Small intestine (tissue), 16 donors: ENCODE measurements at places on chromosomes 4 and X.

DNA sequence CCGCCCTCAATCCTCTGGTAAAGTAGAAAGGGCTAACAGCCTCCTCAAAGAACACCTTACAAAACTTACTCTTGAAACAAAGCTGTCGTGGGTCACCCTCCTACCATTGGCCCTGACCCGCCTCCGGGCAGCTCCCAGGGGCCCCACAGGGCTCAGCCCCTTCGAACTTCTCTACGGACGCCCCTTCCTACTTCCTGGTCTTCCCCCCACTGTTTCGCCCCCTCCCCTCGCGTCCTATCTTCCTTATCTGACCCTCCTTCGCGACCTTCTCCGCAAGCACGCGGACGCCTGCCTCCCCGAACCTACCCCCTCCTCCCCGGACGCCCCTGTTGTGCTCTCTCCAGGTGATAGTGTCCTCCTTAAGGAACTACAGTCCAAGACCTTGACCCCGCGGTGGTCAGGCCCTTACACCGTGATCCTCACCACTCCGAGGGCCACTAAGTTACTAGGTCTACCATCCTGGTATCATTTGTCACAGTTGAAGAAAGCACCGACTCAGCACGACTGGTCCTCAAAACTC lies 963.1 kb downstream of the RPA4 start:
- DNase-seq = no peak

DNA sequence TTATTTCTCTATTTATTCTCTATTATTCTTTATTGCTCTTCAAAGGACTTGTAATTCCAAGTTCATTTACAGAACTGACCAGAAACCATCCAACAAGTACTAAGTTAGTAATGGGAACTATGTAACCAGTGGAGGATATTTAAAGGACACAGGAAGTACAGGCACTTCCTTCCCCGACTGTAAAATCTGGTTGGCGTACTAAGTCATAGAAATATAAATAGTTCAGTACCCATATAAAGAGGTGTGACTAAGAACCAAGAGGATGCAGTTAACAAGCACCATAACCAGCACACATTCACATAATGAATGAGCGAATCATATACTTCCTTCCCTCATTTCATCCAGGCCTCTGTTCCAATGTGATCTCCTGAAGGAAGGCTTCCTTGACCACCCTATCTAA lies 3.6 kb upstream of the EIF4E start:
- no peak for DNase-seq

- no peak for DNase-seq
Measured at GRCh38 chr4:127148165-127148564, 484.6 kb upstream of the INTU start.

- DNase-seq = no peak
Measured at GRCh38 chr4:122710434-122711308, 21.8 kb upstream of the BBS12 start.

GRCh38 chr4:126124818-126125217 lies 810.1 kb downstream of the FAT4 start:
- DNase-seq = no peak

- DNase-seq = no peak
Measured at GRCh38 chr4:114137984-114138383, 158.5 kb upstream of the ARSJ start.

DNA sequence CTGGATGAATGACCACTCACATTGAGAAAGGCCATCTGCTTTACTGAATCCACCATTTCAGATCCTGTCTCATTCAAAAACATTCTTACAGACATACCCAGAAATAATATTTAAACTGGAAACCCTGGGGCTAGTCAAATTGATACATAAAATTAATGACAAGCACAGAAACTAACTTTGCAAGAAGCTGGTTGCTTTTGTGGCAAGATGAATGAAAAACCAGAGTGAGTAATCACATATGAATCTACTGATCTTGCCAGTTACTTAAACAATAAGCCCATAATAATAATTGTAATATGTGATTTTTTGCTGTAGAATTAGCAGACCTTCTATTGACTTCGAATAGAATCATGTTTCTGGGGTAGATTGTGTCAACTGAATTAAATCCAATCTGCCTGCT lies 235.1 kb downstream of the PPARGC1A start:
- DNase-seq = no peak

- no peak for DNase-seq
Measured at GRCh38 chr4:55795341-55795740, 24.2 kb upstream of the EXOC1L start.

DNA sequence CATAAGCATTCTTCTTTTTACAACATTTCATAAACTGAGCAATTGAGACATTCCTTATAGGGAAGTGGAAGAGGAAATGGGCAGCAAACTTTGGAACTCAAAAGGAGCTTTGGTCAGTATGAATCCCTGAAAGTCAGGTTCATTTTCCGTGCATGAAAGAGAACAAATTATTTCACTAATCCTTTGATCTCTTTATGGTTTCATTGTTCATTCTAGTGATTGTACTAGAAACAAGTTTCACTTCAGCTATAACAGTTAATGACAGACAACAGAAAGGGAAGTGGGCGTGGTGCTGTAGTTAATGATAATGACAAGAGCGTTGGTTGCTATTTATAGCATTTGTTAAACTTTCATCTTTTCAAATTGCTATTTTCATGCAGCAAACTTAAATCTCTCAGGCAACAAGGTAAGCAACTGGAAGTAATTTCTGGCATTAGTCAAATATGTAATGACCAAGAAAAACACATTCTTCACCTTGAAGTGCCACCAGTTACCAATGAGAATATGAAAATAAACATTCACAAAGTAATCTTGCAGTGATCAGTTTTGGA lies 98.4 kb downstream of the AREG start:
- DNase-seq = peak; percentile 83

DNA sequence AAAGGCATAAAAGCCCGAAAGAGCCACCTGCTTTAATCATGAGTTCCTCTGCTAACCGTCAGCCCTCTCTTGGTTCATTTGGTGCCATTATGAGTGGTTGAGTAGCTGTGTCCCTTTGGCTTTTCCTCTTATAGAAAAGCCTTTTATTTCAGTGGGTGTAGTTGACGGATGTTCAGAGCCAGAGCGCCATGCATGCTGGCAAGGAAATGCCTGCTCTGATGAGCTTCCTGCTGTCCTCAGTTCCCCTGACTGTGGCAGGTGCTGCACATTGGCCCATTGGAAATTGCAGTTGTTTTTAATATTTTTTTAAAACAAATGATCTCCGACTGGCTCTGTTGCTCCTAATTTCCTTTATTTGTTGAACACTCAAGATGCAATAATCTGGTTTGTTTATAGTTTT lies 77.3 kb upstream of the LIMCH1 start:
- no peak for DNase-seq

- no peak for DNase-seq
Measured at GRCh38 chrX:130296743-130297142, 28.0 kb upstream of the ZNF280C start.

GRCh38 chr4:148112231-148112982 lies 329.8 kb downstream of the NR3C2 start:
- DNase-seq = peak; percentile 28

- no peak for DNase-seq
Measured at GRCh38 chr4:182866746-182867145, 50.4 kb downstream of the DCTD start.

DNA sequence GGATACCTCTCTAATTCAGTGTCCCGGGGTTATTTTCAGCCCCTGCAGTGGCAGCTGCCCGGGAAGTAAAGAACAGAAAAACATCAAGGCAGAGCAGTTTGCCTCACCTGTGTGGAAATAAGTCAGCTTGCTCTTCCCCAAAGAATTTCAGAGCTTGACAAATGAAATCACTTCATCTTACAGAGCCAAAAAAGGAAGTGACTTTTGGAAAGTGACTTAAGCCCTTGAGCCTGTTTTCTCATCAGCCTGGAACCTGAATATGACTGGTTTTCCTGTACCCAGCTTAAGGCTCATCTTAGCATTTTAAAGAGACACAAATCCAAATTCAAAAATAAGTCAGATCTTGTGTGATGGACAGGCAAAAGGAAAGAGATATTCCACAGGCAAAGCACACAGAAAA lies 211.6 kb downstream of the RCHY1 start:
- DNase-seq = no peak

GRCh38 chr4:124152132-124152531 lies 560.4 kb downstream of the ANKRD50 start:
- DNase-seq = no peak

GRCh38 chr4:182513587-182514291 lies 270.5 kb downstream of the TENM3 start:
- no peak for DNase-seq

DNA sequence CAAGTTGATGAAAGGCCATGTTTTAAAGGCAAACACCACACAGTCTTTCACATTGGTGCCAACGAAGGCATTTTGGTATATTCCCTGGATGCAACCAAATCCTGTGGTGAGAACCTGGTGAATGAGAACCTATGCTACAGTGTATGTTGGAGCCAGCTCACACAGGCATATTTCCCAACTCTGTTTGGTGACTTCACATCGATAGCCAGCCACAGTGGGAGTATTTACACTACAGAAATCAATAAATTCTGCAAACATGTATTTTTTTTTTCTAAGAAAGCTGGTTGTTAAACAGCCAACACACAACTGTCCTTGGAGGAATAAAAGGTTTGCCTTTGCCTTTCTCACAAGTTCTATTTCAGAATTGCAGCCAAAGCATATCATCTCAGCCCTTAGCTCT lies 691.0 kb downstream of the GRID2 start:
- no peak for DNase-seq

GRCh38 chr4:175871774-175872405 lies 59.8 kb upstream of the GPM6A start:
- no peak for DNase-seq

- no peak for DNase-seq
Measured at GRCh38 chr4:39426728-39427127, 20.0 kb downstream of the KLB start.

- no peak for DNase-seq
Measured at GRCh38 chrX:38379088-38379487, 26.7 kb downstream of the OTC start.

GRCh38 chr4:2757426-2757825 lies 1.3 kb upstream of the TNIP2 start:
- no peak for DNase-seq

DNA sequence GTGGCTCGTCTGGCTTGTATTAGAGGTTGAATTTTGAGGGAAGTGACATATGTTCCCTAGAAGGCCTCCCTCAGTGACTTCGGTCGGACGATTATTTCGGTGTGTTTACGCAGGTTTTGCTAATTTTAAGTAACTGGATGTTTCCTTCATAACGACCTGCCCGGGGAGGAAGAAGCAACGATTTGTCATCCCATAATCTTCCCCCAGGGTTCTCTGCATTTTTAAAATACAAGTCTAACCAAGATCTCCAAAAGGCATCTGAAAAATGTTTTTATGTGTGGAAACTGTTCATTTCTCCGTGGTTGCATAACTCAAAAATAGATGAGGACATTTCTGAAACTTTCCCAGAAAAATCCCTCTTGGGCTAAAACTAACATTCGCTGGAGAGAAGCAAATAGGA lies 195.4 kb downstream of the SHOX start:
- no peak for DNase-seq

GRCh38 chr4:159268607-159269006 lies 165.7 kb downstream of the RAPGEF2 start:
- no peak for DNase-seq

DNA sequence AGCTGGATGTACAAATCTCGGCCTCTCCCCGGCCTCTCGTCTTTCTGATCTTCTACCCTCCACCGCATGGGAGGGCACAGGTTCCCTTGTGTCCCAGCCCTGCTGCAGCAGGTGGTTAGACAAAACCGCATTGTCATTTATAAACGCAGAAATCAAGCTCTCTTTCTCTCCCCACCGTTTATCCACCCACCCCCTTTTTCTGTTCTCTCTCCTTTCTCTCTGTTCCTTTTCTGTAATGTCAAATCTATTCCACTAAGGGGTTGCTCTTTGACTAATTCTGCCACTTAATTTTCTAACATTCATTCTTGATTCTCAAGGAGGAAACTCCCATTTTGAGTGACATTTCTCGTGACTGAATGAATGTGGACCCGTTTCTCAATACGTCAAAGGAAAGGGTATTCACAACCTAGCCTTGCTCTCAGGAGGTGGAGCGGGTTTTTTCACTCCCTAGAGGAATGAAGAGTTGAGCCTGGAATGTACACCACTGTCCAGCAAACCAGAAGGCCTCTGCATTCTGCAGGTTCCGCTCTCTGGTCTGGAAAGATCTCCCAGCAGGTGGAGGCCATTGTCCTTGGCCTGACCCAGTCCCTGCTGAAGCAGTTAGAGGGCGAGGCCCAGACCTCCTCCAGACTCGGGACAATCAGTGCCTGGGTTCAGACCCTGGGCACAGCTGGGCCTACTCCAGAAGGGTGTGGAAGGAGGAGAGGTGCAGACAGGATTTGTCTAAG lies 70.9 kb upstream of the ENPP6 start:
- DNase-seq = peak; percentile 68

DNA sequence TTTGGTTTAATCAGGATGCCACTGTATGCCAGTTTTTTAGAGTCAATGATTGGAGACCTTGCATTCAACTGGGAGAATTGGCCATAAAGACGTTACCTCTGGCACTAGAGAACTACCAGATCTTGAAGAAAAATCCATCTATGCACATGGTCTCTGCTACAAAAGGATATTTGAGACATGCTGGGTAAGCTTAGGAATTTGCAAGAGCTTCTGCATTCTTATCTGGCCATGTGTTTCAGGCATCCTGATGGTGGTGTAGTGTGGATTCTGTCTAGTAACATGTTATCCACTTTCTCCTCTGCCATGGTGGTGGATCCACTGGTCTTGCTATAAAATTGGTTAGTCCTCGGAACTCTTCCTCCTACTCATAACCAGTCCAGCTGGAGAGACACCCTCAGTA lies 185.3 kb upstream of the WDFY3 start:
- no peak for DNase-seq

DNA sequence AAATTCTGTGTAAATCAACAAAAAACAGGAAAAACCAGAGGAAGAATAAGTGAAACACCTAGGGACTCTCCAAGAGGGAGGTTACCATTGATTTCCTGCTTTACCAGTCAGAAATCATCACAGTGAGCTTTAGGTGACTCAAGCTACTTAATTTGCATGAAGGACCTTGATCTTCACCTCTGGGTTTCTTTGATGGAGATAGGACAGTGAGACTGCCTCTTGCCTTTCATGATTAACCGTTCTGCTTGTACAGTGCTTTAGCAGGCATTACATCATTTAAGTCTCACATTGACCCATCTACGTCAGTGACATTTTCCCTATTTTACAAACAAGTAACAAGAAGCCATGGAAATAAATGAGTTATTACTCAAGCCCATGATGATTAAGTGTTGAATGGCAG lies 3.4 kb upstream of the GK start:
- peak; percentile 87 for DNase-seq

- DNase-seq = no peak
Measured at GRCh38 chr4:3657902-3658529, 108.2 kb upstream of the ADRA2C start.
